ENCODE measurements at places on chromosomes 2 and 18. TPM values are rescaled to one million over a fixed set of nuclear protein-coding genes. Genes with fewer than 3 reads are reported as not detected.

DNA sequence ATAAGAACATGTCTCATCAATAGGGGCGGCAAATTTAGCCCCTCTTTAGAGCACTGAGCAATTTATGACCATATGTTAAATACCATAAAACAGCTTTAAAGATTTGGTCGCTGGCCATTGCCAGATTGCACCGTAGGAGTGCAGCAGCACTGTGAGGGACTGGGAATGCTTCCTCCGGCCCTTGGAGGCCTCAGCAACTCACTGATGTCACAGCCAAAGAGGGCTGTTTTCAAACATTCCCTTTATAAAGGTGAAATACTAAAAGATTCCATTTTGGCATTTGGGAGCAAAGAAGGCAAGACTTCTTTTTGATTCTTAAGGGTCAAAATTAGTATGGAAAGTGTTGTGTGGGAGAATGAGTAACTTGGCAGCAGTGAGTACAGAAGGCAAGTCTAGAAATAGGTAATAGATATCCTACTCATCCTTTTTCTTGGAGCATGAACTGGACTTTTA, 63.7 kb downstream of the BABAM2 start:
- peak; percentile 58 for DNase-seq

DNA sequence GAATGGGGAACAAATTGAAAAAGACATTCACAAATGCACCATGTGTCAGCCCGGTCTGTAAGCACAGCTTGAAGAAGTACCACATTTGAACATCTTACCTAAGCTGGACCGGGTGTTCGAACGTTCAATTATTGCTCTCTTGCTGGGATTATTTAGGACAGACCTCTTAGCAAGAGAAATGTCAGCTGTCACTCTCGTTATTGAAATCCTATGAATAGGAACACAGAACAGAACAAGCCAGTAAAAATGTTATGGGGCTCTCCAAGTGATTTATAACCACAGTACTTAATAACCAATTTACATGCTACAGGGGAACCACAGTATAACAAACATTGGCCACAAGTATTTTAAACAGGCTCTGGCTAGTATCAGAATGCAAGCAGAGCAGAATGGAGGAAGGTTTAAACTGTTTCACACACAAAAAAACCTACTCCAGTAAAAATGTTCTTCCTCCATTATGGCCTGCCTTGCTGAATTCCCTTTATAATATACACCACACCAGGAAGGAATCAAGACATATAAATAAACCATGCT, 32.5 kb upstream of the ARL5A start:
- no peak for DNase-seq

DNA sequence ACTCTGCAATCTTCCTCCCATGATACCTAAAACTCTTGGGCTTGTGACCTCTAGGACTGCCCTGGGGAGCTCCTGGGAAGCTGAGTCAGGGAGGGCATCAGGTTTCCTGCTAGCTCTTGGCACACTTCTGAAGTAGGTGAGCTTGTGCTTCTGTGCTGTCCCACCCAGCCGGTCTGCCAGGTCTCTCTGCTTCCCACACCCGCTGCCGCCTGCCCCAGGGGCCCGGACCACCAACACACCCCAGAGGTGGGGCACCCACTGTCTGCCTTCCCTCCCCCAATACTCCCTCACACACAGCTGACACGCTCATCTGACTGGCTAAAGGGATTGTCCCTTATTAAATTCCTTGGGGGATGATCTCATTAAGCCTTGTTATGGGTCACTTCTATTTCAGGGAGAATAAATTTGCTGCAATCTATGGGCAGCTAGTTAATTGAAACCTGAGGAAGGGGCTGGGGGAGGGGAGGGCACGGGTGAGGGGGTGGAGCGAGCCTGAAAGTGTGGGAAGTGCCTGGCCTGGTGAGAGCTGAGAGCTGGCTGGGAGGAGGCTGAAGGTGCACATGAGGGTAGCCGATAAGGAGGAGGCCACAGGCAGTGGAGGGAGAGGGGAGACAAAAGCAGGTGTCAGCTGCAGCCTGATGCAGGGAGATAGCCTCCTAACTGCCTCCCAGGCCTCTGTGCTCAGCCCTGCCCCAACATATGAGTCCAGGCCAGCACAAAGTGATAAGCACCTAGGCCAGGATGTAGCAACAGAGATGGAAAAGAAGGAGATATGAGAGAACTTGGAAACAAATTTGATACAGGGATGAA, 48.8 kb downstream of the HAUS1 start:
- DNase-seq, result no peak

GRCh38 chr2:8657423-8658062, 24.3 kb upstream of the ID2 start:
- DNase-seq, result no peak

GRCh38 chr2:65045651-65046050, 10.6 kb upstream of the CEP68 start:
- DNase-seq, result no peak

DNA sequence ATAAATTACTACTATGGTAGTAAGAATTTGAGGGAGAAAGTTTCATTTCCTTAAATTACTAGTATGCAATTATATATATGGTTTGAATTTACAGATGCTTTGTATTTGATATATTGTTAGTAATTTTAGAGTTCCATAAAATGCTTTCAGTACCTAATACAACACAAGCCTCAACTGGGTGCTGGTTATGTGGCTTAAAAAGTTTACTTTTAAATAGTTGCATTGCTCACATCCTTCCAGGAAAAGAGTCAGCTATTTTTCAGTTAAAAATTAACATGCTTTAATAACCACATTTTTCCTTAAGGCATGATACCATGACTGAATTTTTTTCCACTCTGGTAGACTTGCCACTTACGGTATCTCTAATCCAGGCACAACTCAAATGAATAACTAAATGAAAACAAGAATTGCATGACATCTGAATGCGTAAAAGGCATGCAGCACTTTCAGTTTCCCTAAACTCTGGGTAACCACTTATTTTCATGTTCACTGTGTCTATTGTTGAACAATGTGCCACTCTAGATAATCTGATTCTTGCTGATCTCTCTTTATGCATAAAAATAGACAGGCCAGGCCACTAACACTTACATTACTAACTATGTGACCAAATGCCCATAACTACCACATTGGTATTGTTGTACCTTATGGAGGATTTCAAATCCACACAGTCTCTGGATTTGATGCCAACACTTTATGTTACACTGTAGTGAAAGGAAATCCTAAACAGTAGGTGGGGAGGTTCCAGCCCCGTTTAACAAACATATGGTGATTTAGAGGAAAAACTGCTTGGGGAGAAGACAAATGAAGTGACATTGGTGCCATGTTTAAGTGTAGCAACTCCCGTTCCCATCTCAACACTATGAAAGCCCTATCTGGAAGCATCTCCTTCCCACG, 35.5 kb upstream of the SLC35F5 start:
- DNase-seq, result no peak

DNA sequence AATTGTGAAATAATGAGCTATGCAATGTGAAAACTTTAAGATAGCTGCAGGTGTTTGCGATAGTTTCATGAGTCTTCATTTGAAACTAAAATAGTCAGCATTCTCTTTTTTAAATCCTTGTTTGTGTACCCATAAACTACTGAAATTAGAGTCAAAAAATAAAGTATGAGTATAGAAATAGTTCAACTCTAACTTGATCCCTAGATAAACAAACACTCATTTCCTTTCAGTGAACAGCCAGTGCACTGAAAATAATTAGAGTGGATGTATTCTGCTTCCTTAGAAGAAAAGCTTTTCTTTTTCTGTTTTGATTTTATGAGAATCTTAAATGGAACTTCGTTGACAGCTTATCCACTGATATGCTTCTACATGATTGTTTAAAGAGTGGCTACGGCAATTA, 1033.4 kb downstream of the SOCS6 start:
- DNase-seq, result no peak

GRCh38 chr2:75333646-75334045, 134.3 kb upstream of the TACR1 start:
- no peak for DNase-seq

DNA sequence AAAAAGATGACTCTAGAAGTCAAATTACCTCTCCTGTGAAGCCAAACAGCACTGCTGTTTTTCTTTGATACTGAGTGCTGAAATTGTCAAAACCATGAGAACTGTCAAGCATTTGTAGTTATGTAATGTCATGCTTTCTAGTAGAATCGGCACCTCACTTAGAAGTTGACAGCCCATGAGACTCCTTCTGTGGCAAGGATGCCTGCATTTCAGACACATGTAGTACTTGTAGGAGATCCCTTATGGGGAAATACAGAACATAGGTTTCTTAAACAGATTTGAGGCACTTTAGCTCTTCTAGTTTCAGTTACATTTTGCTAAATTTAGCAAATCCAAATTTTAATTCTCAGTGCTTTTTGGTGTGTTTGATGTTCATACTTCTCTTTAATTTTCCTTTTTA, 15.7 kb downstream of the ZNF407 start:
- no peak for DNase-seq

DNA sequence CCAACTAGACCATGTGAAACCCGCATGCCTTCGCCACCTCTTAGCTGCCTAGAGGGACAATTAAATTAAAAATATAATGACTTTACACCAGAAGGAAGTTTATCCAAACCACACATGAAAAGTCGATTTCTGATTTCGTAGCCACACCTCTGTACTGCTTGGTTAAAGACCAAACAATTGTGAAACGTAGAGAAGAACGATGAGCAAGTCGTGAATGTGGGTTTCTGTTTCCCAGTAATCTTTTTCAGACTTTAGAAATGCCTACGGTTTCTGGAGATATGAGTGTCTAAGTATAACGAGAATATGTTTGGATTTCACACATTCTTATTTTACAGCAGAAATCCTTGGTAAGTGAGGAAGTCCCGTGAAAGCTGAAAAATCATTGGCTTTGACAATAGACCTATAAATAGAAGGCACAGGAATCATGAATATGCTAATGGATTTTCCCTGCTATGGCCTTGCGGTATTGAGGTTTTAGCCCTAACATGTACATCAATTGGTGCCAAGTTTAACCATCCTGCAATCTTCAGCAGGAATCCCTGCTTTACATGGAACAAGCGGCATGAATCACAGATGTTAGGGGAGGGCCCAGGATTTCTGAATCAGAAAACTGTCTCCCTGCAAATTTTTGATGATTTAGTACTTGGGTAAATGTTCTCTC, 105.6 kb downstream of the TTC32 start:
- peak; percentile 62 for DNase-seq

DNA sequence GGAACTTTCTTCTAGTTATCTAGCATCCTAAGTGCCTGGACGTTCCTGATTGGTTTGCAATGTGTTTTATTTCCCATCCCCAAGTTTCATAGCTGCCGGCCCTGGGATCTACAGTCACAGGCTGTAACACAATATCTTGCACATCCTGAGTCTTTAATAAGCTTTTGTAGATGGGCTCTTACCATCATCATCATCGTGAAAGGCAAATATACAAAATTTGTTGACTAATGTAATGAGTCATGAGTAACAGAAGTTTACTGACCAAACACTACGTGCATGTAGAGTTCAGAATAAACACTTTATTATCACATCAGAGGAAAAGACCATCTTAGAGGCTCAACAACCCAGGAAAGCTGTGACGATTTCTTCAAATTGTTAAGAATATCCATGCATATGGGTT, 8.1 kb upstream of the TYMS start:
- no peak for DNase-seq

DNA sequence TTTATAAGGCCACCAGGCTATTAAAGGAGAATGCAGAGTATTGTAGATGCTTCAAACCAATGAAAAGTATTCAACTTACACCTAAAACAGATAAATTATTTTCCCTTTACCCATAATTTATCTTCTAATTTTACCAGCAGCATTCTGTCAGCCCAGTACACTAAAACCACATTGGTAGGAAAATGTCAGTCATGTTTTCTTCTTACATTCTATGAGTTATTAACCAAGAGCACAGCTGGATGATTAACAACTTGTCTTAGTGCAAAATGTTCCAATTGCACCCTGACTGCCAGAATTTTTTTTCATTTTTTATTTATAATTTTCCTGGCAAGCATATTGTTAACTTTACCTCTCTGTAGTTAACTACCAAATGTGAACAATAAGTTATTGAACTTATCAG, 79.0 kb upstream of the WDR75 start:
- DNase-seq, result no peak

DNA sequence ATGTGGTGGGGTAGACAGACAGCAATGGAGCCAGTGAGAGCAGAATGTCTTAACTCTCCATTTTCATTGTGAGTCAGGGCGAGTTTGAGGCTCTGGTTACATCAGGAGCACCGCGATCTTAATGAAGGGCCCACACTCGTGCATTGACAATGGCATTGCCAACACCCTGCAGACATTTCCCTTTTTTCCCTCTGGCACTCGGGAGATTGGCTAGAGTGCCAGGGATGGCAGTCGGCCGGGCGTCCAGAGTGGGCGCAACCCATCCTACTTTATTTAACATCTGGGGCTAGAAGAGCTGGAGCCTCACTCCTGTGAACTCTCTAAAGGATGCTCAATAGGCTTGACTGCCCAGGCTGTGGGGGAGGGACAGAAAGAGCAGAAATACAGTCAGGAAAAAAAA, 9.7 kb downstream of the PROKR1 start:
- no peak for DNase-seq

DNA sequence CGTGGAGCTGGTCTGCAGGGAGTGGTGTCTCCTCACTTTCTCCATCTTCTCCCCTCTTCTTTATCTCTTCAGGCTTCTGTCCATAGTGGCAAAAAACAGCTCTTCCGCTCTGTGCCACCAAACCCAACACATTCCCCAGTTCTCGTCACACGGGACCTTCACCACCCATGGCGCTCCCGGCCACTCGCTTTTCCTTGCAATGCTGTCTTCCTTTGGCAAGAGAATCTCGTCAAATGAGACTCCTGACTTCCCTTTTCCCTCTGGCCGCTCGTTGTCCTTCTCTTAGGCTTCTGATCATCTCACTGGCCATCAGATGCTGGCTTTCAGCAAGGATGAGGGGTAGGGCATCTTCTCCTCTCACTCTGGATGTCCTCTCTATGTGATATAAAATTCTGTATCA, 72.9 kb downstream of the DCDC2C start:
- DNase-seq, result no peak

DNA sequence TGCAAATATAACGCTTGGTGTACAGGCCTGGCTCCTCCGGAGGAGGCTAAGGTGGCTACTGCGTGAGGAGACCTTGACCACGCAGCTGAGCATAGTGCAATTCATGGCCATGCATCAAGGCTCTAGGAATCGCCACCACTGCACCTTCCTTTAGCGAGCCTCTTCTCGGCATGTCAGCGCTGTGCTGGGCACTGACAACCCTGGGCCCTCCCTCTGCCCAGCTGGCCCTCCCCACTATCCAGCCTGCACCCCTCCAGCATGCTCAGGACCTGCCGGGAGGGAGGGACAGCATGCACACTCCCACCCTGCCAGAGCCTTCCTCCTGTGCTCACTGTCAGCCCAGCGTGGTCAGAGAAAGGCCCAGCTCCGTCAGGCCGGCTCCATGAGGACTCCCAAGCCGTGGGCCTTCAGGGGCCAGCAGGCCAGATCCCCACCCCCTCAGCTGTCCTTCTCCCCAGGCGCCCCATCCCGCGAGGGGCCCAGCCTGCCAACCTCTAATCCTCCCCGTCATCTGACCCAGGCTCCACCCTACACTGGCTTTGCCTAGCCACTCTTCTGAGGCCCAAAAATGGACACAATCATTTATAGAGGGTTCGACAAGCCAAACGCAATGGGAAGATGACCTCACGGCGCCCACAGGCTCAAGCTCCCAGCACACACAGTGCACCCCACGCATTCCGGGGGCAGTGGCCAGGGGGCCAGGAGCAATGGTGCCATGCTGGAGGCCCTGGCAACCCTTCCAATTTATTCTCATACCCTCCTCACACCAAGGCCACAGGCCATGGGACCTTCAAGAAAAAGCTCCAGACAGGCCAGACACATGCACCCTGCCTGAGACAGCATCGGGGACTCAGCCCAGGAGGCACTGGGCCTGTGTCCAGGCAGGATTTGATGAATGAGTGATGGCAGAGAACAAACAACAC, 3.5 kb downstream of the BIN1 start:
- DNase-seq, result peak; percentile 72

The ROCK1 gene
- 59.5 TPM for total RNA-seq

The MC2R gene
- 12.3 TPM for total RNA-seq
